ENCODE measurements at places on chromosomes 3 and 15. TPM values are rescaled to one million over a fixed set of nuclear protein-coding genes. Genes with fewer than 3 reads are reported as not detected.
A peak's percentile ranks its signal among the peaks of the same experiment; 100 is the strongest.

DNA sequence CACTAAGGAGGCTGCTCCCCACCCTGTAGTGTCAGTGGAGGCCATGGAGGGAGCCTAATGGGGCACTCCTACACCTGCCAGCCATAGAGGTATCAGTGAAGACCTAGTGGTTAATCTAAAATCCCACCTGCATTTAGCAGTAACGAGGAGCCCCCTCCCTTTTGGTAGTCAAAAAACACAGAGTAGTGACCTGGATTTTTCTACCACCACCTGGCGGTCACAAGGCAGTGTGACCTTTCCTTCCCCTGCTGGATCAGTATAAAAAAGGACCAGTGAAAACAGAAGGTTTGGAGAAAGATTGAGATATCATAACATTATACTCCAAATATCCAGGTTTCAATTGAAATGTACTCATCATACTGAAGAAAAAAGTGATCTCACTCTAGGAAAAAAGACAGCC, 241.2 kb downstream of the PYDC2 start:
- DNase-seq: no peak

- peak; percentile 41 for DNase-seq
Observed at GRCh38 chr3:69079269-69080159, 651 bp downstream of the UBA3 start.

- DNase-seq: no peak
Observed at GRCh38 chr3:4900298-4900697, 78.9 kb upstream of the BHLHE40 start.

DNA sequence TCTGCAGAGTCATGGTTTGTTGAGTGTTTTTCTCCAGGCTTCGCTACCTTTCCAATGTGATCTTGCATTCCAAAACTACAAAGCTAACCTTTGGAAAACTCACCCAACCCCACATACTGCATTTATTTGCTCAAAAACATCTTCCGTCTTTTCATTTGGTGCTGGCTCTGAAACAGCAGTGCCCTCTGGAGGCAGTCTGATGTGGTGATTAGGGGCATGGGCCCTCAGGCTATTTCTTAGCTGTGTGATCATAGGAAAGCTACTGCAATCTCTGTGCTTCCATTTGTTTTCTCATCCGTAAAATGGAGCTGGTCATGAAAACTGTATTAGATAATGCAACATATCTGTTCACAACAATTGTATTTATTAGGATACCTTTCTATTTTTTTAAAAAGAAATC, 47.0 kb downstream of the MTHFS start:
- peak; percentile 52 for DNase-seq

DNA sequence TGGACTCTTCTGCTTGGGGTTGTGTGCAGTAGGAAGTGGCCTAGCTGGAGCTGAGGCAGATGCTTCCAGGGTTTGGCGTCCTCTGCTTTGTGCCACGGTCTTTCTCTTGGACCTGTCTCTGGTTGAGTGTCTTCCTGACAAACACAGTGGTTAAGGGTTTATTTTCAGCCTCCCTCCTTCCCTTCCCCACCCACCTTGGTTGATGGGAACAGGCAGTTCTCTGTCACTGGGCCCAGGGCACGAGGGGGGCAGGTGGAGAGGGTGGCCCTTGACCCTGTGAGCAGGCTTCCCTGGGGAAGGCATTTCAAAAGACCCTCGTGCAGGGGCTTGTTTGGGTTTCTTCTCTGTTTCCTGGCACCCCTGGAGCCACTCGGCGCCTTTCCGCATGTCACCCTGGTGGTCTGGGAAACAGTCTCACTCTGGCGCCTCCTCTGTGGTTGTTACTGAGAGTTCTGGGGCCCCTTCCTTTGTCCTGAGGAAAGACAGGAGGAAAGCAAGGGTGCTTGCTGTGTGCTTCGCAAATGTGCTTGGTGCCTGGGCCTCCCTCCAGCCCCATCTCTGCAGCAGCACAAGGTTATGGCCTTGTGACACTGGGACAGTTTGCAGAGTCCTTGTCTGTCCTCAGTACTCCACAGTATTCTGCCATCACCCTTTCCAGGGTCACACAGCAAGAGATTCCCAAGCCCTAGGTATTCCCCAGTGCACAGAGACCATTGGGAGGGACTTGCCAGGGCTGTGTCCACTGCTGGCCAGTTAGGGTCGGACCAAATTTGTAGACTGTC, 10.3 kb upstream of the STAB1 start:
- DNase-seq: no peak

The SAMD7 gene
- not detected for total RNA-seq

DNA sequence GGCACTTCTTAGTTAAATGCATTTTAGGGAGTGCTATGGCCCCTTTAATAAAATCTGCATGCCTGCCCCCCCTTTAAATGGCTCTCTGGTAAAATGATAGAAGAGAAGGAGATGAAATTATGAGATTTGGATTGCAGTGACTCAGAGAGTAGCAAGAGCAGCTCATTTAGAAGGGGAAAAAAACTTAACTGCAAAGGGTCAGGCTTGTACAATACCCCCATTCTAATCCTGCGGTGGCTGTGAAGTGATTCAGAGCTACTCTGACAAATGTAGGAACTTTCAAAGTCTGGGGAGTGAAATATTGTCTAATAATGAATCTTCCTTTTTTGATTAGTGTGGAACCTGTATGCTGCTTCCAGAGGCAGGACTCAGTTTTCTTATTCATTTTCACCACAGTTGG, 44.1 kb upstream of the TBC1D23 start:
- no peak for DNase-seq

The FAM81A gene
- total RNA-seq: 0.57 TPM

DNA sequence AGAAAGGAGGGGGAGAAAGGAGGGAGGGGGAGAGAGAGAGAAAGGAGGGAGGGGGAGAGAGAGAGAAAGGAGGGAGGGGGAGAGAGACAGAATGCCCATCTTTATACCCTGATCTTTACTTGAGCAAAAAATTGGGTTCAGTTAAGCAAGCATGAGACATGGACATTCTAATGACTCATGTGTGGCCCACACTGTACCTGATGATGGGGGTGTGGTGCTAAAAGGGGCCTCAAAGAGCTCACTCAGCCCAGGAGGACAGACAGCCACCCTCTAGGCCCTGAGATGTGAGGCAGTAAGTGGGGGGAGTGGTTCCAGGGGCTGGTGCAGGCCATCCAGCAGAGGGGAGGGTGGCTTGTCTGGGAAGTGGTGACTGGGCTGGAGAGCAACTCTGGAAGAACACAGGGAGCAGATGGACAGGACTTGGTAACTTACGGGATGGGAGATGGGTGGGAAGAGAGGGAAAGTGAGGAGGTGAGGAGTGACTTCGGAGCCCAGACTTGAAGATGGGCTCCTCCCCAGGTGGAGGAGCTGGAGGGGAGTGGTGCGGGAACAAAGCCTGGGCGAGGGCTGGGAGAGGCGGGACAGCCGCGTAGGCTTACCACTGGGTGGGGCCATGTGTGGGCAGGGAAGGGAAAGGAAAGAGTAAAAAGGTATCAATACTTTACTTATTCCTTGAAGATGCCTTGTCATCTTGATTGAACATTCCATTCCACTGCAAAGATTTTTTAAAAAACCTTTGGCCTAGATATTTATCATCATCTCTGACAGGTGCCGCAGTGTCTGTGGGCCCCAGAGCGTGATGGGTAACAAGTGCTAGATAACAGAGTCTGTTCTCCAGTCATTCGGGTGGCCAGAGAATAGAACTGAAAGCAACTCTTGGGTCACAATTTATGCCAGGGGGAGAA, 32.3 kb downstream of the TSPAN3 start:
- peak; percentile 42 for DNase-seq

DNA sequence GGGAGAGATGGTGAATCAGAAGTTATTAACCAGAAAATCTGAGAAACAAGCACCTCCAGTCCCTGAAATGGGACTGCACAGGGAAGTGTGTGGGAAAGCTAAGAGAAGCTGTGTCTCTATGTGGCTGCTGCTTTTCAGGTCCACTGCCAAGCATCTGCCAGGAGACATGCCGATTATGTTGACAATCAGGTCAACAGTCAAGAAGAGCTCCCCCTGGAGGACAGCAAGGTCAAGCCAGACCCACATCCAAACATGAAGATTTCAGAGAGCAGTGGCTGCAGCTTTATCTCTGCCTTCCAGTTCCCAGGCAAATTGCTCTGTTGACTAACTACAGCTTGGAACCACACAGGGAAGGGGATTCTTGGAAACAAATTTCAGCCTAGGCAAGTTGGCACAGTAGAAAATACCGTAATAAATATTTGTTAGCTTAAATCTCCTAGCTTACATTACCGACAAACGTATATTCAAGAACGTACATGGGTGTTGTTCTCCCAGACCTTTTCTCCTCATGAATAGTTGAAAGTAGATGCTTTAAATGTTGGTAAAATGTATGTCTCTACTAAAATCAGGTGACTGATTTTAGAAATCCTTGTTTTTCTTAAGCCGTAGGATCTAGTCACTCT, 394.5 kb upstream of the RARB start:
- peak; percentile 39 for DNase-seq

- no peak for DNase-seq
Observed at GRCh38 chr3:195110647-195111318, 160.2 kb downstream of the XXYLT1 start.

The ITIH3 gene
- not detected for total RNA-seq

DNA sequence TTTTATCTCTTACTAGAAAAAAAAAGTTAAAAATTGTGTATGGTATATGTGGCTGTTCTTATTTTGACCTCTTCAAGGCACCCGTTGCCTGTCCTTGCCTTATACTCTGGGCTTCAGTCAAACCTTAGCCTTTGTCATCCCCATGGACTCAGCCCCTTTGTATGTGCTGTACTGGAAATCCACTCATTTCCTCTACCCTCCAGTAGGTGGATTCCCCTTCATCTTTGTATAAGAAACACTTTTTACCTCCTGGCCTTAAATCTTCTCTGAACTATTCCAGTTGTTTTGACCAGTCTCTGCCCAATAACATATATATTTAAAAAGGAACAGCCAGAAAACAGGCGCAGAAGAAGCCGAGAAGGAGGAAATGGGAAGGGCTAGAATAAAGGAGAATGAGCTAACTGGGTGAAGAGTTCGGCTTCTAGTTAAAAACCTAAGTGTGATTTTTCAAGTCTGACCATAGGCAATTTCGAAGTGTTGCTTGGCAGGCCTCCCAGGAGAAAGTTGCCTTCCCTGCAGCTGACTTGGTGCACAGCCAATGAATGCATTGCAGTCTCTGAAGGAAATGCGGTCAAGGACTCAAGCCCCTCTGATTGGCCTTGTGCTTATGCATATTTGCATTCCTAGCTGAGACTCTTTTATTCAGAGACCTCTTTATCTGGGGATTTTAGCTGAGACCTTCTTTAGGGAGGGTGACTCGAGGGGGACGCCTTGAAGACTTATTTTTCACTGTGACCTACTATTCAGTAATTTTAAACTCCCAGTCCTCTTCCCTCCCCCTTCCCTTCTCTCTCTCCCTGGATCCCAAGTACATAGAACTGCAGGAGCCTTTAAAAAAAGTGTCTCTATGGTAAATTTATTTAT, 277.4 kb downstream of the ROBO1 start:
- no peak for DNase-seq

GRCh38 chr3:103459815-103460214, 1025.0 kb downstream of the ZPLD1 start:
- DNase-seq: no peak

GRCh38 chr15:70050970-70051369, 46.7 kb downstream of the TLE3 start:
- DNase-seq: no peak

GRCh38 chr3:385151-385550, 188.6 kb downstream of the CHL1 start:
- DNase-seq: no peak

The MKRN2OS gene
- total RNA-seq: not detected

DNA sequence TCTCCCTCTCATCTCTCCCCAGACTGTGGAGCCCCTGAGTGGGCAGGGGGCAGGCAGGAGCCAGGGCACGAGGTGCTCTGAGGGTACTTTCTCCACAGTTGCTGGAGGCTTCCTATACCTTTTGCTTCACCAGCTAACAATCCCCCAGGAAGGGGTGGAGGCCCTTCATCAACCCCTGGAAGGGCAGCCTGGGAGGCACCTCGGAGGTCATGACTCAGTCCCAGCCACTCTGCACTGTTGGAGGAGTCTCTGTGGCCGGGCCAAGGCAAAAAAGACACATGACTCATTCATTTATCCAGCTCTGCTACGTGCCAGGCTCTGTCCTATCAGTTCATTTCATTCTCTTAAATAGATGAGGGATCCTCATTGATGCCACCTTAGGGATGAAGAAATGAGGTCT, 15.6 kb upstream of the KY start:
- DNase-seq: no peak

GRCh38 chr15:85976986-85977385, 102.7 kb upstream of the AGBL1 start:
- no peak for DNase-seq

DNA sequence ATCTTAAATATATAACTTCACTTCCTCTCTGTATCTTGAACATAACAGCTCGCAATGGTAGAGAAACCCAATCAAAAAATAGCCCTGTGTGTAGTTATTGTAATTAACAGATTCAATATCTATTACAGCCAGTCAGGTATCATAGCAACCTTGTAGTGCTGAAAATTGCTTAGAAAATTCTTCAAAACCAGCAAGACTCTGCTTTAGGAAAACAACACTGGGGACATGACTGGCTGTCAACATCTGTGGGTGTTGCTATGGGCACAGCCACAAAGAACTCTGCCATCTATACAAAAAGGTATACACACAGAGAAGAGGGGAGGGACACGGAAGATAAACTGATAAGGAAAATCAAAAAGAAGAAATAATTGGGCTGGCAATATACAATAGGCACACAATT, 101.2 kb downstream of the WDR72 start:
- no peak for DNase-seq

GRCh38 chr3:51712511-51712931, 5.7 kb downstream of the GRM2 start:
- DNase-seq: no peak

The SLC9A9 gene
- total RNA-seq: 1.6 TPM

The CCDC80 gene
- not detected for total RNA-seq

DNA sequence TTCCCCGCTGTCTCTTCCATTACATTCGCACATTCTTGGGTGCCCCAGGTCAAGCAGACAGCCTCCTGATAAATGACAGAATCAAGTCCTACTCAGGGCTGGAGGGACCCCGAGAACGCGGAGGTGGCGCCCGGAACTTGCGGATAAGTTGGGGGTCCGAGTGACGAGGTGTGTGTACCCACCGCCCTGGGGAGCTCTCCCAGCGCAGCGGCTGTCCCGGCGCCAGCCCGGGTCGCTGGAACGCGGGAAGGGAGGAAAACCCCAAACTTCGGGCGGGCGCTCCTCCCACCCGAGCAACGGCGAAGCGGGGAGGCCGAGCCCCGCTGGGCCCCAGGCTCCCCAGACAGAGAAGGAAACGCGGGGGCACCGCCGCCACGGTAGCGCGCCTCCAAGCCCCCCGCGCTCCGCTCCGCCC, 550 bp downstream of the CLN6 start:
- DNase-seq: no peak

DNA sequence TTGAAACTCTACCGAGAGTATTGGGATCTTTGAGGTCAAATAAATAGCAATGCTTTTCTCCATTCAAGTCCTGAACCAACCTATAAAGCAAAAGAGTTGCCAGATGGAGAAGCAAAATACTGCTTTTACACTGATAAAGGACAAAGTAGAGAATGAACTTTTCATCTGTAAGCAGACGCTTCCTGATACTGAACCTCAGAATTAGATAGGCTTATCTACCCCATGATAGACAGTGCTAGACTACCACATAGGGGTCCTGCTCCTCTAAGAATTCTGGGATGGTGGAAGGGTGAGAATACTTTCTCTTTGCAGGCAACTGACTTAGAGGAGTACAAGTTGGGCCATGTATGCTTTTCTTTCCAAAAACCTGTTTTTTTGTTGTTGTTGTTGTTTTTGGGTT, 9.5 kb downstream of the SAXO2 start:
- no peak for DNase-seq

Measured in activated CD4-positive, alpha-beta T cell treated with anti-CD3 and anti-CD28 coated beads for 36 hours (primary cell).